ENCODE measurements at places on chromosomes 3 and 15.

DNA sequence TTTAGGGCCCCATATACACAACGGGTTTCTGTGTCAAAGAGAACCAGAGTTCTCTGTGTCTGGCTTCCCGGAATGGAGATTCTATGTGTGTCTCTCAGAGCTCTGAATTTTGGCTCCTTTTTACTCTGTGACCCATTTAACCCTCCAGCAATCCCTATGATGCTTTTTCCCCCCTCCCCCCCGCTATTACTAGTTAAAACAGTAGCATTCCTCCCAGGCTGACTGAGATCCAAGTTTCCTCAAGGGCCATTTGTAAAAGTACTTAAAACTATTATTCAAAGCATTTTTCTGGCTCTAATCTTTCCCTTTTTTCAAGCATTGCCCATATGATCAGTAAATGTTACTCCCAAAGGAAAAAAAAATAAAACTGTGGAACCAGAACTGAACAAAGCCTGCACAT, 6.6 kb upstream of the STAC start:
- no peak for DNase-seq

- no peak for DNase-seq
Observed at GRCh38 chr3:118991775-118992174, 42.9 kb downstream of the IGSF11 start.

GRCh38 chr3:114216186-114216970, 21.0 kb downstream of the ZNF80 start:
- DNase-seq: no peak

- no peak for DNase-seq
Observed at GRCh38 chr3:62951037-62951613, 75.9 kb upstream of the CADPS start.

DNA sequence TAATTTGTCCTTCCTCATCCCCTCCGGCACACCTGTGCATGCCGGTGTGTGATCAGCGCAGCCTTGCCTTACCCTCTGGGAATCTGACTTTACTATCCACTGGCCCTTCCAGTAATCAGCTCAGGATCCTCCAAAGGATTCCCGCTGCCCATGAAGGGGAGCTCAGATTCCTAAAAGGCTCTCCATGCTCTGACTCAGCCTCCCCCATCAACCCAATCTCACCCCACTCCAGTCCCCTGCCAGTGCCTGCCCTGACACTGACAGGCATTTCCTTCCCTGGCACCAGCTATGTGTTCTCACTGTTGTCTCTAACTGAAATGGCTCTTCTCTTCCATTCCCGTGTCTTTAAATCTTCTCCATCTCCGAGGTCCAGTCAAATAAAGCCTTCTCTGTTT, 7.3 kb upstream of the BCL2A1 start:
- no peak for DNase-seq

GRCh38 chr15:82852941-82853561, 43.6 kb downstream of the WHAMM start:
- DNase-seq: no peak

DNA sequence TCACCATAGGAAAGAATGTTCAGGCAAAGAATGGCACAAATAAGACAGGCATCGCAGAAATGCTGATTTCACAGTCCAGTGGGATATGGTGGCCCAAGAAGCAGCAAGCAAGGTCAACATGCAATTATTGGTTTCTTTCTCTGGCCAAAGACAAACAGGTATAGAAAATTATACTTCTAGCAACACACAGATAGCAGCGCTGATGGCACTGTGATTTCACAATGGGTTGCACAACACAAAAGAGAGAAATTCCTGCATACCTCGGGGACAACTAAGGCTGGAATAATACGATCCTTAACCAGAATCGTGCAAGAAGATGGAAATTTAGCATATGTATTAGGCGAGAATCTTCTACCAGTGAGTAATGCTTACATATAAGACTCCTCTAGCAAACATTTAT, 76.3 kb upstream of the NR2F2 start:
- no peak for DNase-seq

GRCh38 chr3:44584646-44585501, at the start of gene ZNF660:
Gene ZNF660 (plus strand): TSS chr3:44584964. CDS start chr3:44594194, 9,230 bp downstream.
- no peak for DNase-seq

GRCh38 chr3:129645286-129645685, 38.8 kb upstream of the PLXND1 start:
- DNase-seq: no peak

GRCh38 chr3:23600167-23600871, 205.4 kb upstream of the UBE2E1 start:
- DNase-seq: no peak

DNA sequence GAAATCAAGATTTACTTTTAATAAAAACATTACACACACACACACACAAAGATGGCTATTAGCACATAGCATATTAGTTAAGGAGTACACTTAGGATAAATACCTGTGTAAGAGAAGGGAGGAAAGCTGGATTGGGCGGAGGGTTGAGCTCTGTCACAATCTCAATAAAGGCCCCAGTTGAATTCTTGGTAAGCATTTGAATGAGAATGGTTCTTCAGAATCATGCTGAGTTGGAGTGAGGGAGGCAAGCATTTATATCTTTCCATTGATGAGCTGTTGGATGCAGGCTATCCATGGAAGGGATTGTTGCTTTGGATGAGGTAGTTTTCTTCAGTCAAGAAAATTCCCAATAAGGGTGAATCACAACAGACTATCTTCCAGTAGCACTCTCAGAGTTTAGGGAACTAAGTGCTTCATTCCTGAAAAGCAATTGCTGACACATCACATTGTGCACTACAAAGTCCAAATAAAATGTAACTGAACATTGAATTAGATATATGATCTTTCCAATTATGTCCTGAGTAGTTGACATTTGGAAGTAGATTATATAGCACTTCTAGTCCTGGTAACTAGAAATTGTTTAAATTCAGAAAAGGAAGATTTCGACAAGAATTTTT, 95.7 kb downstream of the SUCNR1 start:
- no peak for DNase-seq

GRCh38 chr3:139120086-139121056, 75.7 kb upstream of the PRR23C start:
- DNase-seq: no peak

DNA sequence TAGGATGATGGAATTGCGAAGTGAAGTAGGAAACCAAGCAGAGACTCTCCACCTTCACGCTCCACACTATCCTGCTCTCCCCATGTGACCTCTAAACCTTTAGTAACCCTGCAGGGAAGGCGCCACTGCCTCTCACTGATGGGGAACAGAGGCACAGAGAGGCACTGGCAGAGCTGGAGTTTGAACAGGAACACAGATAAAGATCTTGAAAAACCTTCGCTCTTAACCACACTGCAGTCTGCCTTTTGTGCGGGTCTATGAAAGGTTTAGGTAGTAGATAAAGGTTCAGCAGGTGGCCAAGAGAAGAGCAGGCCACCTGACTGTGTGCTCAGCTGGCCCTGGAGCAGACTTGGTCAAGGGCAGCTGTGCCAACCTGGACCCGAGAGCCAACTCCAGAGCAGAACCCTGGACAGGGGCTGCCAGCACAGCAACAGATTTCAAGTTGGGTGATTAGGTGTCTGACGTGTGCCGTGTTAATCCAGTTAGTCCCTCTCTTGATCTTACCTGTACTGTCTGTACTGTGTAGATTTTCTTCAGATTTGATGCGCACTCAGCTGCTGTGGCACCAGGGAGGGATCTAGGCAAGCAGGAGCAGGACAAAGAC, 15.2 kb downstream of the EIF4E3 start:
- no peak for DNase-seq

DNA sequence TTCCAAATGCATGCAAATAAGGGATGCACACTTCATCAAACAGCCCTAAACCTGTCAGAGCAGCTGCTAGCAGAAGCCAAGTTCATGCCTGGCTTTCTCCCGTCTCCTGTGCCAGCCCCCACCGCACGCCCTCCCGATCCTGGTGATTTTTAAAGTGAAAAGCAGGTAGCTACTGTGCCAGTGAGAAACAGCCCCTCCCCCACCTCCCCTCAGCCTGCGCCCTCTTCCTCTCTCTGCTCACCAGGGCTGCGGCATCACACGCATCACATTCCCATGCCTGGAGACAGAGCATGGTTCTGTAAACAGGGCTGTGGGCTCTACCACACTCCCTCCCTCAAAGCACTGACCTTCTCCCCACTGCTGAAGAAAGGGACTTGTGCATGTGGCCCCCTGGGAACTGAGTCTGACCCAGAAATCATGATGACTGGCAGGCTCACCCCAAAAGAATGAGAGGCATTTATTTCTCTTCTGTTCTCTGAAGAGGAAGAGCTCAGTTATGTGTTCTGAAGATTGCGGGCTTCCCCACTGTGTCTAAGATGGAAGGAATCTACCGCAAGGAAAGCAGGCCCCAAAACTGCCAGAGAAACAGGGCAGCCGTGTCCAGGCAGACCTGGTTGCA, 14.5 kb upstream of the SLC6A1 start:
- no peak for DNase-seq

GRCh38 chr15:101609742-101610610, 42.2 kb downstream of the TM2D3 start:
- DNase-seq: no peak

DNA sequence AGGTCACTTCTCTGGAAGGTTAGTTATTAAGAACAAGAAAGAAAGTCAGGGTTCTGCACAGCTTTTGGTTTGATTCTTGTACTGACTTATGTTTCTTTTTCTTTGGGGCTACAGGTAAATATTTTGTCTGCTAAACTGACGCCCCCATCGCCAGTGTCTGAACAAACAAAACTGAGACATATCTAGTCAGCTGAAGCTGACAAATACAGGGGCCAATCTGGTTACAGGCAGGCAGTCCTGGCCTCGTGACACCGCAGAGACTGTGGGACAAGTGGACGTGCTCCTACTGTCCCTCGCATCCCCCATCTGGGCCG, 4.6 kb upstream of the RPL14 start:
- DNase-seq: no peak

DNA sequence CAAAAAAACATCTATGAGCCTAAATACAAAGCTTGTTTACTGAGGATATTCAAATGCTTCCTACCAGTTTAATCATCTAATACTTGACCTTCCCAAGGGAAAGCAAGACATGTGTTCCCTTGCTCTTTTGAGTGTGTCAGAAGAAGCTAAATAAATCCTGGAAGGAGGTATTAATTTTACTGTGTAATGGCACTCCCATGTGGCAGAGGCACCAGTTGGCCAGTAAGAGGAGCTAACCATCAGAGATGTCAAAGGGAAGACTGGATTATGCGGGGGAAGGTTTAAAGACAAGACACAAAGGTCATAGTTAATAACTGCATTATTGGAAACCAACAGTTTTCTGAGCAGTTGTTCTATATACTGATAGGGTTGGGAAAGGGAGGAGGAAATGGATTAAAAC, 125.1 kb downstream of the SUCLG2 start:
- DNase-seq: no peak

- DNase-seq: no peak
Observed at GRCh38 chr3:101944308-101944707, 95.0 kb downstream of the NFKBIZ start.

DNA sequence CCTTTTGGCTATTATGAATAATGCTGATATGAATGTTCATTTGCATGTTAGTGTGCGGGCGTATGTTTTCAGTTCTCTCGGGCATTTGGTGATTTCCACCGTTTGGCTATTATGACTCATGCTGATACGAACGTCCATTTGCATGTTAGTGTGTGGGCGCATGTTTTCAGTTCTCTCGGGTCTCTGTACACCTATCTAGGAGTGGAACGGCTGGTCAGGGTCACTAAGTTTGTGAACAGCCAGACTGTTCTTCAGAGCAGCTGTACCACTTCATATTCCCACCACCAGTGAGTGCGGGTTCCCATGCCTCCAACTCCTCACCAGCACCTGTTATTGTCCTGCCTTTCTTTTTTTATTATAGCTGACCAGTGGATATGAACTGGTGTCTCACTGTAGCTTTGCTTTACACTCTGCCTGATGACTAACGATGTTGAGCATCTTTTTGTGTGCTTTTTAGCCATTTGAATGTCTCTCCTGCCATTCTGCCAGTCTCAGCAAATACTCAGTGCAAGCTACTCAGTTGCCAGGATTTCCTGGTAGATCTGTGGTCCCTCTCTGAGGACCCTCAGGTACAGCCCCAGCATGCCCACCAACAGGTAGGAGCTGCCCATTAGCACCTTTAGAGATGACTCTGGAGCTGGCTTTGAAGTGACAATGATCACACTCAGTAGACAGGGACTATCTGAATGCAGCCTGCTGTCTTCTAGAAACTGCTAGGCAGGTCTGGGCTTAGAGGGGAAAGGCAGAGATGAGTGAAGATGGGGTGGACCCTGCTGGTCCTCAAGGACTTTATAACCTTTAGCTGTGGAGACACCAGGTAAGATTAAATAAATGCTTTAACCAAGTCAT, 141.1 kb downstream of the XXYLT1 start:
- no peak for DNase-seq

DNA sequence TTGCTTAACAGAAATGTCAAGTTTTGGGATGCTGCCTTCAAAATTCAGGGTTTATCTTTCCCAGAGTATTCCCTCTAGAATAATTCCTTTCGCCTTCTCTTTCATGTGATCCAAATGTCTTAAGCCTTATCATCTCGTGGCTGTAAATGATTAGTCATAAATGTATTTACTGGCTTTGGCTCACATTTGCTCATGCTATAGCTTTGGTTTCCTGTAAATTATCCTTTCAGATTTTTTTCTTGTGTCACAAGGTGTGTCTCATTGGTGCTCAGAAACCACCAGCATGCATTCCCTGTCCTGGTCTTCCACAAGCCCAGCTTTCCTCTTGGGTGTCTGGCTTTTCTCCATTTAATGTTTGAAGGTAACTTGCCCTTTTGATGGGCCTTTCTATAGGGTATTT, 692.7 kb upstream of the ALCAM start:
- DNase-seq: no peak

GRCh38 chr15:56272454-56272853, 28.8 kb upstream of the RFX7 start:
- no peak for DNase-seq

GRCh38 chr3:114332342-114333179, 38.7 kb downstream of the TIGIT start:
- DNase-seq: no peak

DNA sequence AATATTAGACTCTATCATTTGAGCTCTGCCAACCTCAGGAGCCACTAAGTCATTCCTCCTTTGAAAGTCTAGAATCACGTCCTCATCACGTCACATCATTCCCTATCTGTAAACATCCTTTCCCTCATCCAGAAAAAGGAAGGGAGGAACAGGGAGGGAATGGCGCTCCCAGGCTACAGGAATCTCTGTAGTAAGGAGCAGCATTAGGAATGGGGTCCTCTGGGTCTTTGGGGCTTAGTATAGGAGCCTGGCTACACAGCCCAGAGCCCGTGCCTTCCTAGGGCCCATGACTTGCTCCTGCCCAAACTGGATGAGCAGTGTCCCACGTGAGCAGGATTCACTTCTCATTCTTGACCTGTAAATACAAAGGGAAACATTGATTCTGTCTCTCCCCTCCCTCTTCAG, 1.6 kb downstream of the TAGLN3 start:
- no peak for DNase-seq

DNA sequence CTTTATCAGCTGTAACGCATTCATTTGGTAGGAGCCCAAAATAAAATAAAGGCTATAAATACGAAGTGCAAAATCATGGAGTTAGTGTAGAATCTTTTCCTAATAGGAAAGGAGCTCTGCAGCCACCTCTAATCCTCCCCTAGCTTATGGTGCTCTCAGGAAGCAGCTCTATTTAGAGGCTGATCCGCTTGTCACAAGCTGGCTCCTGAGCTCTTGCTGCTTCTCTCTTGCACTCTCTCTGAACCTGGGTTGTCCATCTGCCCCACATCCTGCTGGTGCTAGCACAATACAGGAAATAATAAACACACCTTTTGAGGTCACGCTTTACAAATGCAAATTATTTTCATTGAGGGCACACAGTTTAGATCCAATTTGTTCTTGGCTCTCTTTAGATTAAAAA, 37.3 kb upstream of the BFSP2 start:
- DNase-seq: no peak

All from NCI-H187 treated with DMSO at 0.1 percent for 48 hours (cell line).